ENCODE measurements at places on chromosomes 3 and 15.
A peak's percentile ranks its signal among the peaks of the same experiment; 100 is the strongest.

GRCh38 chr15:48800811-48801455 lies 9.9 kb downstream of the CEP152 start:
- peak; percentile 27 for DNase-seq

- DNase-seq: no peak
These were observed 4.8 kb upstream of the EPHB3 start for GRCh38 chr3:184556582-184557347.

DNA sequence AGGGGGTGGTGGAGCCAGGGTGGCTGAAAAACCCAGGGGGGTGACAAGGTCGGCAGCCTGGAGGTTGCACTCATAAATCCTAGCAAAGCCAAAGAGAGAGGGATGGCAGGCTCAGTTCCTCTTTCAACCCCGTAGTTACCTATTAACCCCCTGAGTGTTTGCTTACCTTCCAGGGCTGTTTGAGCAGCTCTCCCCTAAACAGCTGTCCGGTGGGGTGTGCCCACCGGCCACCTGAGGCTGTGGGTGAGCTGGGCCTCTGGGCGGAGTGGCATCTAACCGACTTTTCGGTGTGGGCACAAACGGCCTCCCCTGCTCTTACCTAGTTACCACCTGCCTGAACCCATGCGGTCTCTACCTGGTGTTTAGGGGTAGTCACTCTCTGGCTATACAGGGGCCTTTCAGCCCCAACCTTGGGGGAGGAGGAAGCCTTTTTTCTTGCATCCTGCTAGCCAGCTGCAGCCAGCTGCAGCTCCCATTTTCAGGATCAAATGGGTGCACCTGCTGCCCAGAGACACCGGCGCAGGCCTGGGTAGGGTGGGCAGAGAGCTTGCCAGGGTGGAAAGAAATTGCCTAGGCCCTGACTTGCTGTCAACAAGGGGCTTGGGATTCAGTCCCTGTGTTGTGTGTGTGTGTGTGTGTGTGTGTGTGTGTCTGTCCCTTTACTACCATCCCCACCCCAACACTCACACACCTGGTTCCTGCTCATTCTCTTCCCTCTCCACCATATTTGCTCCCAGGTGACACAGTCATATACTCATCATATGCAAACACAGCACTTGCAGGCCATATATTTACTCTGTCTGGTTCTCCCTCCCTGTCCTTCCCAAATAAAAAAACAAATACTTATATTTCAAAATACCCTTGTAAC lies 3.7 kb downstream of the DLL4 start:
- DNase-seq: no peak

DNA sequence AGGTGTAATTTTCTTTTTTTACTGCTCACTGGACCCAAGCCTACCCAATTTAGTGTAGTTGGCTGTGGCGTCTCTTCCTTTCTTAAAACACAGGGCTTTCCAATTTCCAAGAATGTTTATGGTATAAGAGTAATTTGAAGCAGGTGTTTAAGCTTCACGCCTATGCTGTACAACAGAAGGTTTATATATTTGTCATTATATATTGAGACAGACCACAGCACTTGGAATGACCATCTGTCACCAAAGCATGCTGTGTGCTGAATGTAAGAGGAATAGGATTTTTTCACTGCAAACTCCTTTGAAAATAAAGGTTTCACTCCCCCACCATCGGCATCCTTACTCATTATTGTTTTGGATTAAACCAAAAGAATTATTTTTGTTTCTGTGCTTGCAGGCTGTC lies 325.7 kb downstream of the OTOL1 start:
- no peak for DNase-seq

GRCh38 chr3:25548836-25549235 lies 115.9 kb downstream of the TOP2B start:
- DNase-seq: no peak

- no peak for DNase-seq
These were observed 80.2 kb downstream of the WNT5A start for GRCh38 chr3:55406696-55407425.

- no peak for DNase-seq
These were observed 64.5 kb upstream of the CTSH start for GRCh38 chr15:79009379-79009778.

- no peak for DNase-seq
These were observed 33.2 kb downstream of the CDCP1 start for GRCh38 chr3:45112939-45113338.

DNA sequence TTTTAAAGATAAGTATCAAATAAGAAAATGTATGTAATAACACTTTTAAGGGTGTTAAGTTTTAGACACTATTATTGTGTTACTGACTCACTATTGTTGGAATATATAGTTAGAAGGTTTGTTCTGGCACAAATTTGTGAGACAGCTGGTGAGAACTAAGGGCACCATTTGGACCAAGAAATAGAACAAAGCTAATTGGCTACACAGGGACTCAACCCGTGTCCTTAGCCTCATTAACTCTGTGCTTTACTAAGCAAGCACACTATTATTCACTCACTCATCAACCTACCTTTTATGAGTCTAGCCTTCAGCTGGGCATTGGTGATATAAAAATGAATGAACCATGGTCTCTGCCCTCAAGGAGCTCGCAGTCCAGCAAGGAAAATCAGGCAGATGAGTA lies 4.1 kb upstream of the UNC13C start:
- DNase-seq: no peak

GRCh38 chr3:63975723-63976122 lies 47.6 kb downstream of the PSMD6 start:
- no peak for DNase-seq

GRCh38 chr15:97984157-97984556 lies 23.7 kb downstream of the ARRDC4 start:
- DNase-seq: no peak

DNA sequence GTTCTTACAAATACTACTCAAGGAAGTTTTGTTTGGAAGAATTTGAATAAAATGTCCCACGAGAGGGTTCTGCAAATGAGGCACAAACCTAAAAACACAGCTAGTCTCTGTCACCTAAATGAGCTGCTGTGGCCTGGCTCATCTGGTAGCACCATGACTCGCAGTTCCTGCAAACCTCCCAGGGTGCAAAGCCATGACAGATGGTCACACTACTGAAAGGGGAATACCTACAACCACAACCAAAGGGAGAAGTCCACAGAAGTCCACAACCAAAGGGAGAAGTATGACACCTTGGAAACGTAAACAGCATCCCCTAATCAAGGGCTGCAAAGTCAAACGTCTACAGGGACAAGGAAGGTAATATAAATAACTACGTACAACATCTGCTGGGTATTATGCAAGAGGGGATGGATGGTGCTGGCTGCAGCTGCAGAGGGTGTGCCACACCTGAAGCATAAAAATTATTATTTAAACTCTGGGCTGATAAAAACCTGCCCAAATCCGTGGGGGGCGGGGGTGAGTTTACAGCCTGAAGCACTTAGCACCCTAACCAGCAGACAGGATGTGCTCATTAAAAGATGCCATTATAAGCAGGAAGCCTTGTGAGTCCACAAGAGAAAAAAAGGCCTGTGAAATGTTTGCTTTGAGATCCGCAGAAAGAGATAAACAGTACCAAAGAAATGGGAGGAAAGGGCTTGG lies 184.0 kb downstream of the MAGI1 start:
- no peak for DNase-seq

GRCh38 chr3:126017362-126017761 lies 48.4 kb downstream of the ROPN1B start:
- DNase-seq: no peak

DNA sequence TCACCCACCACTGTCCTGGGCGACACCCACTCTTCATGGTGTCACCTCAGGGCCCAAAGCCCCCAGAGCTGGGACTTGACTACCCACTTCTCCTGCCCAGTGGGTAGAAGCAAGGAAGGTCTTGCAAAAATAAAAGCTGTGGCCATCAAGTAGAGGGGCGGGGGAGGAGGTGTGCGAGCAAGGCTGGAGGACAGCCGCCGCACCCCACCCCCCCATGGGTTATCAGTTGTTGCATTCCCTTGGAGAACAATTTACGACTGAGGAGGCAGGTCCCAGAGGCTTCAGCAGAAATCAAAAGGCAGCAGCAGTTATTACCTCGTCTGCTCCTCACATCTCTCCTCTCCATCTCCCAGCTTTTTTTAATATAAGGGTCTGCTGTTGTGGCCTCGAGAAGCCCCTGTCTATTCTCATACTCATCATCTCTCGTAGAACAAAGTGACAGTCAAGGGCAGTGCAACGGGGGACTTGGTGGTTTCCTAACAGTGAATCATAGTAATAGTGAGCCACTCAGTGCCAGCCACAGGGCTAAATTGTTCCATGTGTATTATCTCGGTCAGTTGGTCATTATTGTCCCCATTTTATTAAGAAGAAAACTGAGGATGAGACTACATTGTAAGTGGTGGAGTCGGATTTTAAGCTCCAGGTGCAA lies 116.4 kb downstream of the PDCD6IP start:
- no peak for DNase-seq

DNA sequence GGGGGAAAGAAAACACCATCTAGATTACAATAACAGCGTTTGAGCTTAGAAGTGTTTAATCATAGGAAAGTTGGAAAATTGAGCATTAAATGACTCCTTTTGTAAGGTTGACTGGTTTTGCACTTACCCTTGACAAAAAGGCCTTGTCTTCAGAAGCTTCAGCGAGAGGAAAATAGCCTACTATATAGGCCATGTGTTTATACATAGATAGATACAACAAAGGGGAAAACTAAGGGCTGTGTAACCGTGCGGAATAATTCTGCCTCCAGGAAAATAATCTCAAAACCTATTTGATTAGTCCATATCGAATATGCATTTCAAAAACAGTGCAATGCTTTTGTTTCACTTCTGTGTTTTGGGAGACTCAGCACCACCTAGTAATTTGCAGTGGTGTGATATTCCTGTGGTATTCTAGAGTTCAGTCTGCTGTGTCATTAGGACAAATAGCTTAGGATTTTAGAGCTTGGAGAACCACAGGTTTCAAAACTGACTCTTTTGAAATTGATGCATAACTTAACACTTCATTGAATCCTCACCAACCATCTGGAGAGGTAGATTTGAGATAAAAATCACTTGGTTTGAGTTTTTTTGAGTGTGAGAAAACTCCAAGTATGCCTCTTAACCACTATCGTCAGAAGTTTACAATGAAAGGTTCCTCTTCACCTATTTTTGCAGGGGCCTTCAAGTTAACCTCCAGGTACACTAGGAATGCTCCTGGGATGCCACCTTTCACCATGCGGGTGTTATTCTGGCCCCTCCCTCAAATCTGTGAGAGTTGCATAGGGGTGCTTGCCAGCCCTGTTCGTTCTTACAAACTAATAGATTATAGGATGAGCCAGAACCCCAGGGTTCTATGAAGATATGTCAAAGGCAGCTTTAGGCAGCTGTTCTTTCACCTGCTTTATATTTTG lies 1.9 kb downstream of the ARHGAP31 start:
- DNase-seq: no peak

- DNase-seq: no peak
These were observed 4.0 kb downstream of the WDR49 start for GRCh38 chr3:167649746-167650145.

DNA sequence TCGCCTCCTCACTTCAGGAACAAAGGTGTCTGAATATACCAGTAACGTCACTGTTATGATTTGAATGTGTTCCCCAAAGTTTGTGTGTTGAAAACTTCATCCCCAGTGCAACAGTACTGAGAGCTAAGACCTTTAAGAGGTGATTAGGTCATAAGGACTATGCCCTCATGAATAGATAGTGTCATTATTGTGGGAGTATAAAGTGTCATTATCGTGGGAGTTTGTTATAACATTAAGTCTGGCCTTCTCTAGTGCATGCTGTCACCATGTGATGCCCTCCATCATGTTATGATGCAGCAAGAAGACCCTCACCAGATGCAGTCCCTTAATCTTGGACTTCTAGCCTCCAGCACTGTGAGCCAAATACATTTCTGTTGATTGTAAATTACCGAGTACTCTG lies 53.7 kb upstream of the TLE3 start:
- DNase-seq: no peak

DNA sequence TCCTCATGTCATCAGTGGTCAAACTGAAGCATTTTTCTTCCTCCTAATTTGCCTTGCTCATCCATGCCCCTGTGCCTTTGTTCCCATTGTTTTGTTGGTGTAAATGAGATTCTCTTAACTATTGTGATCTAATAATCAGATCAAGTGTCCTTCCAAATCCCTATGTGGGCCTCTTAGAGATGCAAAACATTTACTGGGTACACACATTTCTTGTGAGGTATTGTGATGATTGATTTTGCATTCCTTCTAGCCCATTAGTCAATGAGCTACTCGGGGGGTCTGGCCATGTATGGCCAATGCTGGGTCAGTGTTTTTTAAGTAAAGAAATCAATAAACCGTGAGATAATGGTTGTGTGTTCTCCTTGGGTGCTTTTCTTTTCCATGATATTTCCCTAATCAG lies 580.4 kb downstream of the VGLL3 start:
- no peak for DNase-seq

GRCh38 chr15:84600331-84600686 lies 500 bp upstream of the ZSCAN2 start:
- peak; percentile 48 for DNase-seq

GRCh38 chr3:112572701-112573100 lies 10.9 kb downstream of the SLC35A5 start:
- DNase-seq: no peak

DNA sequence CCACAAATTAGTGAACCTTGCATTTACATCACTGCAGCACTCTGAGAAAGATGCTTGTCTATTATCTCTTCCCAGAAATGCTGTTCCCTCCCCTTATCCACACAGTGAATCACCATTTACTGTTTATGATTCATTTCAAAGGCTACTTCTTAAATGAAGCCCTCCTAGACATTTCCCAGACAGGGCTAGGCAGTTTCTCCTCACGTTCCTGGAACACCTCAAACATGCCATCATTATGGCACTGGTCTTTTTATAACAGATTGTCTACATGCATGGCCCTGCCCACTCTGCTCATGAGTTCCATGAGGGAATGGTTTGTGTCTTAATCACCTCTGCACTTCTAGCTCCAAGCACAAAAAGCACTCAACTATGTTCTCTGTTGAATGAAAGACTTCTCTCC lies 32.2 kb upstream of the TM2D3 start:
- no peak for DNase-seq

DNA sequence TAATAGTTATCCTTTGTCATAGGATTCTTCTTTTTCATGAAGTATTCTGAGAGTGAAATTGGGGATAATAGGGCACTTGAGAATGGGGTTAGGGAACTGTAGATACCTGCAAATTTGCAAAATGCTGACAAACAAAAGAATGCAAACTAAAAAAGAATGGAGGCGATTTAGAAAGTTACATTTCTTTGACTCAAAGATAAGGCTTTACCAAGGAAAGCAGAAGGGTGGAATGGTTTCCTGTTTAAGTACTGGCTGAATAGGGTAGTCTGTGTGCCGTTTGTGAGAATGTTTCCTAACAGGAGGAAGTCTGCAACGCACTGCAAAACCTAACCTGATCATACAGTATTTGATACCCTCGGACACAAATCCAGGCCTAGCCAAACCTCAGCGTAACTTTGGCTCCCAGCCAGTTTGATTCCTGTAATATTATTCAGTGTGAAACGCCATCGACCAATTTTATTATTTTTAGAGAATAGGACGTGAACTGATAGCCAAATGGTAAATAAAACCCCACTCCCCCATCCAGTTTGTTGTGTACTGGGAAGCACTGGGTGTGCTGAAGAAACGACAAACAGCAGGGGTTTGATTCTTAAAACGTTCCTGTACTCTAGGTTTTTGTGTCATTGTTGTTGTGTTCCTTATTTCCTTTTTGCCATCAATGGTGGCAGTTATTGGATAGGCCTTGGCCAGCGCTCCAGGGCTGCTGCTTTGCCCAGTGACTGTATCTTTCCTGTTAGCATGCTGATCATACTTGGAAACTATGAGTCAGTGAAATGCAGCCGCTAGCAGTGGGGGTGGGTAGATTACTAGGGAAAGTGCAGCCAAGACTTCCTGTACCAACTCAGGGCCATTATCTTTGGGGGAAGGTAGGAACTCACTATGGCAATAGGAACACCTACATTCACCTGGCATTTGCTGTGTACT lies 148.0 kb upstream of the TBL1XR1 start:
- DNase-seq: peak; percentile 52
